Iris pigment epithelial cell (primary cell): ENCODE measurements at places on chromosomes 11 and 22.
A peak's percentile ranks its signal among the peaks of the same experiment; 100 is the strongest.

GRCh38 chr11:106733635-106734034, 284.6 kb downstream of the GUCY1A2 start:
- DNase-seq: peak; percentile 2

DNA sequence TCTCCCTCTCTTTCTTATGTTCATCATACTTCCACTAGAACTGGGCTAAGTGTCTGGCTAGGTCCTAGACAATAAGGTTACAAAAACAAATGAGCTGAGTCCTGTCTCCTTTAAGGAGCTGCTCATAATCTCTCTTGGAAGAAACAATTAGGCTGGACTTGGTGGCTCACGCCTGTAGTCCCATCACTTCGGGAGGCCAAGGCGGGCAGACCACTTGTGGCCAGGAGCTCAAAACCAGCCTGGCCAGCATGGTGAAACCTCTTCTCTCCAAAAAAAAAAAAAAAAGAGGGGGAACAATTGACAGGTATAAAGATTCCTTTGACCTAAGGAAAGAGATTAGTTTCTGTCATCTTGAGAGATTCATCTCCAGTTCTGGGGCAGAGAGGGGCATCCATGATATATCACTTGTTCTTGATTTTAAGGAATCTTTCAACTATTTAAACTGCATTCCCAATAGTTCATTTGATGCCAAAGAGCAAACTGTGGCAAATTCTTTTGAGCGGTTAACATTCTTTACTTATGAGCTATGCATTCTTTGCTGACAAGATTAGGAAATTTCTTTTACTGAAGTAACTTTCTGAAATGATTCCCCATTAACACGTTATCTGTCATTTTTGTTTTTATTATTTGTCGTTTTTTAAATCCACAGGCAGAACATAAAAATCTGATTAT, 125.5 kb downstream of the C11orf87 start:
- peak; percentile 74 for DNase-seq

GRCh38 chr22:42841444-42841843, 15.6 kb downstream of the ARFGAP3 start:
- DNase-seq: peak; percentile 74

DNA sequence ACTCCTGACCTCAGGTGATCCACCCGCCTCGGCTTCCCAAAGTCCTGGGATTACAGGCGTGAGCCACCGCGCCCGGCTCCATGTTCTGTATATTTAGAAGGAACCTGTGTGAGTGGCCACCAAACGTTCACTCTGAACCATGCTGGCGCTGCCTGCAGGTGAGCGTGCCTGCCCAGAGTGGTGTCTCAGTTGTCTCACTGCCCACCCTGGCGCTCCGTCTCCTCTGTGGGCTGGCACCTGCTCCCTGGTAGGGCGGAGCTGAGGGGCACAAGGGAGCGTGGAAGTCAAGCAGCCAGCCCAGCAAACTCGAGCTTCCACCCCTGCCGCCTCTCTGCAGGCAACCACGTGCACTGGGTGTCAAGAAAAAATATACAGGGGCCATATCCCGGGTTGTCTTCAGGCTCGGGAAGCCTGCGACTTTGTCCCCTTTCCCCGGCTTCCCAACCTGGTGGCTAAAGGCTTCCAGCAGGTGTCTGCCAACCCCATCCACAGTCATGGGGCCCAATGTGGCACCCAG, 16.7 kb downstream of the TXN2 start:
- DNase-seq: no peak

DNA sequence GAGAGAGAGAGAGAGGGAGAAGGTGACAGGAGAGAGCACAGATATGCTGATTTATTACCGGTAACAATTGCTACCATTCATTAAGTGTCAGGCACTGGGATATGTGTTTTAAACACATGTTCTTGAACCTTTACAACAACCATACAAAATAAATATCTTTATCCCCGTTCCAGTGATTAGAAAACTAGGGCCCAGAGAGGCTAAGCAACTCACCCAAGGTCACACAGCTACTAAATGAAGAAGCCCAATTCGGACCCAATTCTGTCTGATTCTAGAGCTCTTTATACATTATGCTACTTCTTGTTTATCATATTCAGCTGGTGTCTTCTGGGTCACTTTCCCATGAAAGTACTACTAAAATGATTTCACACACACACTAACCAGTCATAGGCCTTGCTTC, 154.0 kb upstream of the RAG2 start:
- DNase-seq: no peak

DNA sequence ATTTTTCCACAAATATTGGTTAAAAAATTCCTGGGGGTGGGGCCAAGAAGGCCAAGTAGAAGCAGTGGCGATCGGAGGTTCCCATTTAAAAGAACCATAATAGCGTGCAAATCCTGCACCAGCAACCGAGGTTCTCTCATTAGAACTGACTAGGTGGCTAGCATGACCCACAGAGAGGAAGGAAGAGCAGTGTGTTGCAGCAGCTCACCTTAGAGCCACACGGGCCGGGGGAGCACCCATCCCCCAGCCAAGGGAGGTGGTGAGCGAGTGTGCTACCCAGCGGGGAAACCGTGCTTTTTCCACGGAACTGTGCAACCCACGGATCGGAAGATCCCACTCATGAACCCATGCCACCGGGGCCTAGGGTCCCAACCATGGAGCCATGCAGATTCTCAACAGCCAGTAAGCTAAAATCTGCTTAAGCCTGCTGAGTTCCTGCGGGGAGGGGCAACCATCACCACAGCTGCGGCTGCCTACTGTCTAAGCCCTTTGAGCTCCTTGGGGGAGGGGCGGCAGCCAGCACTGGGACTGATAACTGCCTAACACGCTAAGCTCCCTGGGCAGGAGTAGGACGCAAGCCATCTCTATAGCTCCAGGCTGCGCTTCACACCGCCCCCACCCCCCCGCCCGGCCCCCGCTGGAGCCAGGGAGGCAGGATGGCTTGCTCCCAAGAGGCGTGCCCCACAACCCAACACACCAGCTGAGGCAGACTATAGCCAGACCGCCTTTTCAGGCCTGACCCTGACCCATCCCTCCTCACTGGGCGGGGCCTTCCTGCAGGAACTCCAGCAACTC, 21.0 kb upstream of the HTATIP2 start:
- no peak for DNase-seq

- DNase-seq: no peak
Measured at GRCh38 chr11:15107730-15108515, 6.8 kb upstream of the INSC start.

GRCh38 chr11:66609721-66610617, 6.5 kb upstream of the RBM14 start:
- no peak for DNase-seq

DNA sequence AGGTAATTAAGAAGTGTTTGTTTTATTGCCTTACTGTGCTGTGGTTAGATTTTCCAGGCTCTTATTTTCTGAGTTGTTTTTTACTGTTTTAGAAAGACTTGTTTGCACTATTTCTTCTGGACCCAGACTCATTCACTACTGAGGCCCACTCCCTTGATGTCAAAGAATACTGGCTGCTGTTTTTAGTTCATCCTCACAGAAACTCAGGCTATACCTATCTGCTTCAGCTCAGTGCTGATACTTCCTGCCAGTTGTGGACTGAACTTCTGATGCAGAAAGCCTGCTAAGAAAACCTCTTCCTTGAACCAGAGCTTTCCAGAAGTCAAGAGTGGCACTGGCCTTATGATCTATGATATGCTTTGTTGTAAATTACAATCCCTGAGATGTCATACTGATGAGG, 15.9 kb upstream of the PIK3IP1 start:
- DNase-seq: no peak

GRCh38 chr11:121029153-121029552, 5.3 kb downstream of the TBCEL start:
- no peak for DNase-seq

GRCh38 chr22:40567626-40568328, 68.7 kb downstream of the MRTFA start:
- no peak for DNase-seq

DNA sequence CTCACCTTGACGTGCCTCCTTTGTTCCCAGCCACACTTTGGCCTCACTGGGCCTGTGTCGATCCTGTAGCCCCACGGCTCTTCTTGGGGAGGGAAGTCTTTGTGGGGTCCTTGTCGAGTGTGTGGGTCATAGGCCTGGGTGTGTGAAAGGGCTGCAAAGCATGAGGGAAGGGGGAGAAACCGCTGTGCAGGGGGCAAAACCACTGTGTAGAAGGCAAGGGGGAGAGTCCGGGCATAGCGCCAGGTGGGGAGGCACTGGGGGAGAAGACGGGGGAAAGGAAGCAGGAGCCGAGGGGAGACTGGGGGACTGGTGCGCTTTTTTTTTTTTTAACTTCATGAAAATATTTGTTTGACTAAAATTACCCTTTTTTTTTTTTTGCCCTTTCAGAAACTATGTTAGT, 65.1 kb upstream of the RASD2 start:
- DNase-seq: no peak

- peak; percentile 94 for DNase-seq
Measured at GRCh38 chr11:118910309-118911112, 15.2 kb downstream of the BCL9L start.

DNA sequence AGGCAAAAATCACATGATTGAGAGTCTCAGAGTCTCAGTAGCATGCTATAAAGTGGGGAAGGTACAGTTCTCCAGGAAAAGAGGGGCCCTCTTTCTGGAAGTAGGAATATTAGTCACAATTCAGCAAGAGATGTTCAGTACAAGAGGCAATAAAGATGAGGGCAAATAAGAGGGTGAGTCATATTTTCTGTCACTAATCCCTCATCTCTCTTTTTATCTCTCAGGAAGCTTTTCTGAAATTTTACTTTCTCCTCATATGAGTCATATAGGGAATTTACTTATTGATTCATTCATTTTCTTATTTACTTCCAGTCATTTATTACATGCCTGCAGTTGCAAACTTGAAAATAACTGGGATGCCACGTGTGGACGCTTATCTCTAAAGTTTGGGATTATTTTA, 3.4 kb upstream of the NXPE1 start:
- peak; percentile 69 for DNase-seq
